ENCODE measurements at places on chromosomes 5 and 9.

DNA sequence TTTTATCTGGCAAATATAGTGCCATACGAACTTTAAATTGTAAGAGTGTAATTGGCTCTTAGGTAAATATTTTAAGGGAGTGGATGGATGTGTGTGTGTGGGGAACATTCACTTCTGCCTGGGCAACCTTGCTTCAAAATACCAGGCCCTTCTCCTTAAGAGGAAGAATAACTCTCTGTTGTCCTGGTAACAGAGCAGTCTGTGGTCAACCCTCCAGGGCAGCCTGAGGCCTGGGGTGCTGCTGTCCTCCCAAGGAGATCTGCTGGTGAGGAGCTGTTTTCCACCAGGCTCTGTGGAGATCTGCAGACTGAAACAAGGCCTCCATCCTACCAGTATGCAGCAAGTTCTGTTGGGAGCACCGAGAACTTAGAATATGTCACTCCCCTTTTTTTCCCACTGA lies 325.2 kb downstream of the PSAT1 start:
- no peak for DNase-seq

DNA sequence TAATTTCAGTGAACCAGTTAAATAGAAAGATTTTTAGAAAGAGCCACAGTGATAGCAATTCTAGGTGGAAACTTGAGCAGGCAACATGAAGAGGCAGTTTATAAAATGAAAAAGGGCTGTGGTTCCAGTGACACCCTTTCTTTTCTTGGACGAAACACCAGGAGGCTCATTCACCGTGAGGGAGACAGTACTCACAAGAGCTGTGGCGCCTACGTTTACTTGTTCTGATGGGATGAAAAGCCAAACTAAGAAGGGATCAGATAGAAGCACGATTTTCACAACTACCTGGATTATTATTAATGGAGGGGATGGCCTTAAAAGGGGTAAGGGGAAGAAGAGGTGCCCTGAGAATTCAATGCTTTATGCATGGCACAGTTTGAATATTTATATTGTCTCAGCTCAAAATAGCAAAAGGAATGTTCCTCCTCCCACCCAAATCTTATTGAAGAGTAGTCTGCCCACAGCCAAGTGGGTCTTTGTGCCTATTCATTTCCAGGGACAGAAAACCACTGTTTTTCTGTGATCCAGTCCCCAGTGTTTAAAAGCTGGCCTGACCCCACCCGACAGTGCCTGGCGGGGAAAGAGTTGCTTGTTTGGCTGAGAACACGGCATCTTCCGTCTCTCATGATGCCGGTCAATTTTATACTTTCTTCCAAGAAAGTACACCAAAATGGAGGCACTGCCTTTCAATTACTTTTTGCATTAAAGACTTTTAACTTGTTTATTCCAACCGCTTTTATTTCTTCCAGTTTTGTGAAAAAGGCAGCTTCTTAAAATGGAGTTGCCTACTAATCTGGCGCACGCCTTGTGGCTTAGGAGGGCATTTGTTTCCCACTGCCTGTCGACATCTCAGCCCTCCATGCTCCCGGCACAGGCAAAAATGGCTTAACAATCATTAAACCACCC lies 51.9 kb downstream of the HABP4 start:
- no peak for DNase-seq

DNA sequence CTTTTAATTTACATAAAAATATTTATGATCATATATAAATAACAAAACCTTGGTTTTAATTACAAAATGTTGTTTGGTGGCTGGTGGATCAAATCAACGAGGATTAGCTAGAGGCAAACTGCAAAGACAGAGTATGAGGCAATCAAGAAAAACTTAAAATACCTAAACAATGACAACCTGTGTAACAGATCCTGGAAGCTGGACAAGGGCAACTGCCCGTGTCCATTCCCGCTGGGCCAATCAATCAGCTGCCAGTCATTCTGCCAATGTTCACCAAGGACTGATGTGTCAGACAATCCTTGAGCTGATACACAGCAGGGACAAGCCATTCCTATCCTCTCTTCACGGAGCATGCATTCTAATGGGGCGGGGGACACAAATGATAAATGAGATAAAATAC lies 3.2 kb upstream of the TENT4A start:
- no peak for DNase-seq

DNA sequence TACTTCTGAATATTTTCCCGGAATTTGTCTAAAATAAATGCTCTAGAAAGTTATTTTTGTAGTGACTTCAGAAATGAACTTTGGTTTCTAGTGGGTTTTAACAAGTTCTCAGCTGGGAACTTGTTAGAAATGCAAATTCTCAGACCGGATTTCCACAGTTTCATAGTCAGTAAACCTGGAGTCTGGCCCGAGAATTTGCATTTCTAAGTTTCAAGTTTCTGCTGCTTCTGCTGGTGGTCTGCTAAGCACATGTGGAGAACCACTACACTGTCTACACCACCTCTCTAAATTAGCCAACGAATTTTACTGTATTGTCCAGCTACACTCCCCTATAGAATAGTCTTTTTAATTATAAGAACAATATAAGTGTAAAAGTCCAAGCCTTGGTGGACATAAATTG lies 208.0 kb downstream of the CHSY3 start:
- DNase-seq = no peak

- no peak for DNase-seq
Measured at GRCh38 chr5:135445306-135445985, 1.7 kb downstream of the DCANP1 start.

- no peak for DNase-seq
Measured at GRCh38 chr5:160960592-160960991, 108.6 kb upstream of the ATP10B start.

GRCh38 chr9:107496976-107497375 lies 7.4 kb upstream of the KLF4 start:
- no peak for DNase-seq

GRCh38 chr5:146399481-146399880 lies 47.7 kb upstream of the TCERG1 start:
- DNase-seq = no peak

DNA sequence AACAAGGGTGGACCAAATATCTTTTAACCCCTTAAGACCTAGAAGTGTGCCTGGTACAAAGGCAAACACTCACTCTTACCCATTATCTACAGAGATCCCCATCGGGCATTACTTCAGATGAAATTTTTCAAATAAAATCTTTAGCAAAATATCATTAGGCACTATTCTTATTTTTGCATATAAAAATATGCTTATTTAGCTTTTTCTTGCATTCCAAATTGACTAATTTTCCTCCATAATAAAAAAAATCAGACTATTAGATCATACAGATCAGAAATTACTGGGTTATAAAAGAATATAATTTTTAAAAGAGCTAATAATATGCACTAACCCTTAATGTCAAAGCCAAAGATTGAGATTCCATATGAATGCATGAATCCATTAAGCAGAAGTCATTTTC lies 178.7 kb upstream of the SLC30A5 start:
- no peak for DNase-seq

DNA sequence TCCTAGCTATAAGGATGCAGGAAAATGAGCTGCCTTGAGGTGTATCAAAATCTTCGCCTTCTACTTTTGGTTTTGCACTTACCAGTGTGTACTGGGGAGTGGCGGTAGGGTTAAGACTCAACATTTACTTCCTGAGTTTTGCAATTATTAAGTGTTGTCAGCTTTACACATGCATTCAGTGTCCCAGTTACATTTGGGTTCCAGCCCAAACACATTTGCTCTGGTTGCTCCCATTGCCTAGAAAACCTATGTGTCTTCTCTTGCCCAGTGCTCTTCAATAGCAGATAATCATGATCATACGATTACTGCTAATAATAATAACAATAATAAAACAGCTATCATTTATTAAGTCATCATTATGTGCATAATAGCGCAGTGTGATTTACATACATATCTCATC lies 241.5 kb upstream of the PAPPA start:
- no peak for DNase-seq

GRCh38 chr9:133778336-133779013 lies 40.3 kb upstream of the SARDH start:
- DNase-seq = no peak

- DNase-seq = peak; percentile 20
Measured at GRCh38 chr9:37753489-37754190, at the start of gene TRMT10B. TRMT10B (plus strand) TSS chr9:37753805; CDS start chr9:37761932, 8,127 bp downstream.

GRCh38 chr5:172049226-172049796 lies 42.9 kb upstream of the FBXW11 start:
- no peak for DNase-seq

DNA sequence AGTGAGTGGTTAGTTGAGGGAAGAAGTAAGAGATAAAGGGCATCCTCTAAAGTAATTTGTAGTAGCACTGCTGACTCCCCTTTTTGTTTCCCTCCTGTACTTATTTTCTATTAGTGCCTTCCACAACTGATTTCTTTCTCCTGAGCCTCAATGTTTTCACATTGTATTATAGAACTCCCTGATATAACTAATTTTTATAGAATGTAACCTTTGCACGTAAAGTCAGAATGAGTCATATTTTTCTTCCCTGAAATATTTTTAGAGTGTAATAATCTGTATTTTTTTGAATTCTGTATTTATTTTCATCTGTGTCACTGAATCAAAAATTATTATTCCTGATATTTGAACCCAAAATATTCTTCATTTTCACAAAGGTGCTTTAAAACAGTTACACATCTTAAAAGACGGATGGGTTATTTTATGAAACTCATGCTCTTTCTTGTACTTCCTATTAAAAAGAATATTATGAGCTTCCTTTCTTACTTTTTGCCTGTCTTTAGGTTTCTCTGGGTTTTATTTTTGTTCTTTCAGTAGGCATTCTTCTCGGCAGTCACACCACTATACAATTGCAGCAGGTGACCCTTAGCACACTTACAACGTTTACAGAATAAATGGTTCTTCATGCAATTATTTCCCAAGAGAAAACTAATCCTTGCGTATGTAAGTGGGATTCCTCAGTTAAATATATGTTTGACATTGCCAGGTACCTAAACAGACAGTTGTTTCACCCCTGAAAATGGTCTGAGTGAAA lies 30.5 kb upstream of the DMRTA1 start:
- no peak for DNase-seq

- DNase-seq = no peak
Measured at GRCh38 chr5:150497274-150497988, 10.5 kb upstream of the NDST1 start.

GRCh38 chr5:87097664-87098063 lies 170.0 kb upstream of the RASA1 start:
- DNase-seq = no peak

DNA sequence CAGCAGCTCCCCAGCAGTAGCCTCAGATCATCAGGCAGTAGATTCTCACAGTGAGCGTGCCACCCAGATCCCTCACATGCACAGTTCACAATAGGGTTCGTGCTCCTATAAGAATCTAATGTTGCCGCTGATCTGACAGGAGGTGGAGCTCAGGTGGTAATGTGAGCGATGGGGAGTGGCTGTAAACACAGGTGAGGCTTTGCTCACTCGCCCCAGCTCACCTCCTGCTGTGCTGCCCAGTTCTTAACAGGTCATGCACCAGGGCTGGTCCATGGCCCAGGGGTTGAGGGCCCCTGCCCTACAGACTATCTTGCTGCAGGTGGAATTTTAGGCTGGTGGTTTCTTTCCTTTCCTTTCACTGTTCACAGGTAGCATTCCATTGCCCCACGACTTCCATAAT lies 100.2 kb downstream of the MRPL36 start:
- no peak for DNase-seq

DNA sequence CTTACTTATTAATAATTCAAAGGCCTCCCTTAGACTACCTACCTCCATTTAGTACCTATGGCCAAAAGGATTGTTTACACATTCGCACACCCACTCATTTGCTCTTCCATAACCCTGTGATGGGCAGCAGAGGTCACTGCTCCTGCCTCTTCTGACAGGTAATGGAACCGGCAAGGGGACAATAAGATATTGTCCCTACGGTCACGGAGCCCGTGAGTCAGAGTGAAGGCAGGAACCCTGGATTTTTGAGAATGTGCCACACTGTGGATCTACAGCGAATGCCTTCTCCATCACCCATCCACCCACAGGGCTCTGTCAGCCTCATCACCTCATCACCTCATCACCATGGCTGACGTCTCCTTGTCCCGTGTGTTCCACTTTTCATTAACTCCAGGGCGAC lies 132.3 kb downstream of the MYO10 start:
- DNase-seq = no peak

DNA sequence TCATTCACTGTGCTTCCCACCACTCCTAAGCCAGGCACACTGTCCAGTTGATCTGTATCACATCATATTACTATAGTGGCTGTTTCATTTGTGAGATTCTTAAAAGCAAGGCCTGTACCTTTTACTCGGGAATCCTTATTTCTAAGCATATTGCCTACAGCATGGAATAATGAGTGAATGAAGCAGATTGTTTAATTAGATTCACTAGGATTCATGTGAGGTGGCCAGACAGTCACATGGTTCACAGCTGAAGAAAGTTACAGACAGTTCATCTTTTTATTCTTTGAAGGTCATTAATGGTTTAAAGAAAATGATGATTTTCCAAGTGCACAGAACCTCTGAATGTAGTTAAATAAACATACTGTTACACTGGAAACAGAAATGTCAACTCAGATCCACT lies 24.3 kb upstream of the SEMA6A start:
- DNase-seq = no peak

DNA sequence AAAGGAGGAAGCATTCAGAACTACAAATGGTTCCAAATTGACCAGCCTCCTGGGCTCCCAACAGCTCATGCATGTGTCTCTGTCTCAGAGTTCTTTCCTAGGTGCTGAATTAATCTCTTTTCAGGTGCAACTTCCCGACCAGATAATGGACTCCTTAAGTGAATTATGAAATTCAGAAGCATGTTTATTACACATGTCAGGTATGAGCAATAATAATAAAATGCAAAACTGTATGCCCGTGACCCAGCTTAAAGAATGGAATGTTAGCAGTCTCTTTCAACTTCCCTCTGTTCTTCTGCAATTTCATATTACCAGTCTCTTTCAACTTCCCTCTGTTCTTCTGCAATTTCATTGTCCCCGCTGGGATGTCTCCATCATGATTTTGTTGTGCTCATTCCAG lies 60.4 kb downstream of the FBXL7 start:
- DNase-seq = no peak

DNA sequence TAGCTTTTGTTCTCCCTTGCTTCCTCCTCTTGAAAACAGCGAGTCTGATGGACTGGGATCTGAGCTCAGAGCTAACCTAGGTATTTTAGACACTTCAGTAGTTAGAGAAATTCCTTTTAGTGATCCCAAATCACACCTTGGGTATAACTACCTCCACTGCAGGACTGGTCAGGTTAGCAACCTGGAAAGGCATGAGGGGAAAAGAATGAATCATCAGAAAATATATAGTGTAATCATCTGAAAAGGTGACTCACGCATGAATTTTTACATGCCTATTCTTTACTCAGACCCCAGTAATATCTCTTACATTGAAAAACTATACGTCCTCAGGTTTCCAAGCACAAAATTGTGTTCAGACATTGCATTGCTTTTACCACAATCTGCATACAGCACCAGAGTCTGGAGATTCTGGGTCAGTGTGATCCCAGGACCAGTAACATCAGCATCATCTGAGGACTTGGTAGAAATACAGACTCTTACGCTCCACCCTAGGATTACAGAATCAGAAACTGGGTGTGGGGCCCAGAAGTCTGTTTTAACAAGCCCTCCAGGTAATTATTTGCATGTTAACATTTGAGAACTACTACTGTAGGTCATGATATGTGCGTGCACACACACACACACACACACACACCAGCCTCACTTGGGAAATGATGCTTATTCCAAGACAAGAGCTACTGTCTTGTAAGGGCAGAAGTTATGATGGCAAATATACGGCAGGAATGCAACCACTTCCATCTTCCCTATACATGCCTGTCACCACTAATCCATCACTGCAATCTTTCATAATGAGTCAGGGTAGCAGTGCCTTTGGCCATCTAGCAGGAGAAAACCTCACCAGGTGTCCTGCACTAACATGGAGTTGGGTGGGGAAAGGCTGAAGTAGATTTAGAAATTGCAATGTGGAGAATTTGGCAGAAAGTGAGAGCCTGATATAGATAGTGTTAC lies 271.6 kb upstream of the MAP3K1 start:
- DNase-seq = no peak

GRCh38 chr5:154276973-154277331 lies 86.4 kb downstream of the GALNT10 start:
- DNase-seq = no peak

Data from stimulated activated CD8-positive, alpha-beta memory T cell treated with anti-CD3 and anti-CD28 coated beads, Interleukin-7, amount 100 ng/mL, for 1 hour (primary cell).